ENCODE measurements at places on chromosomes 12 and 14. TPM values are rescaled to one million over a fixed set of nuclear protein-coding genes. Genes with fewer than 3 reads are reported as not detected.

Gene KRT85
- not detected for total RNA-seq

Gene OVCH1
- total RNA-seq = not detected

Gene NEUROD4
- not detected for total RNA-seq

Gene CATSPERB
- not detected for total RNA-seq

Gene GALNT6
- total RNA-seq = 24.4 TPM

Gene LRRC23
- total RNA-seq = 7.7 TPM

Gene LALBA
- total RNA-seq = not detected

Gene PLBD1
- total RNA-seq = 0.56 TPM

Gene AQP5
- total RNA-seq = not detected

Gene FAM177A1
- 27.4 TPM for total RNA-seq

Gene BCL11B
- total RNA-seq = 0.10 TPM

Gene TAS2R31
- total RNA-seq = 5.3 TPM

Gene MRPL52
- total RNA-seq = 142 TPM

- no peak for DNase-seq
These were observed 7.2 kb upstream of the P2RX4 start for GRCh38 chr12:121202407-121203355.

- DNase-seq = no peak
These were observed 170.3 kb downstream of the TTC7B start for GRCh38 chr14:90645842-90646443.

GRCh38 chr12:100258127-100258526 is 8.8 kb downstream of the DEPDC4 start:
- DNase-seq = no peak

GRCh38 chr12:71214511-71215285 is 56.9 kb upstream of the TSPAN8 start:
- no peak for DNase-seq

DNA sequence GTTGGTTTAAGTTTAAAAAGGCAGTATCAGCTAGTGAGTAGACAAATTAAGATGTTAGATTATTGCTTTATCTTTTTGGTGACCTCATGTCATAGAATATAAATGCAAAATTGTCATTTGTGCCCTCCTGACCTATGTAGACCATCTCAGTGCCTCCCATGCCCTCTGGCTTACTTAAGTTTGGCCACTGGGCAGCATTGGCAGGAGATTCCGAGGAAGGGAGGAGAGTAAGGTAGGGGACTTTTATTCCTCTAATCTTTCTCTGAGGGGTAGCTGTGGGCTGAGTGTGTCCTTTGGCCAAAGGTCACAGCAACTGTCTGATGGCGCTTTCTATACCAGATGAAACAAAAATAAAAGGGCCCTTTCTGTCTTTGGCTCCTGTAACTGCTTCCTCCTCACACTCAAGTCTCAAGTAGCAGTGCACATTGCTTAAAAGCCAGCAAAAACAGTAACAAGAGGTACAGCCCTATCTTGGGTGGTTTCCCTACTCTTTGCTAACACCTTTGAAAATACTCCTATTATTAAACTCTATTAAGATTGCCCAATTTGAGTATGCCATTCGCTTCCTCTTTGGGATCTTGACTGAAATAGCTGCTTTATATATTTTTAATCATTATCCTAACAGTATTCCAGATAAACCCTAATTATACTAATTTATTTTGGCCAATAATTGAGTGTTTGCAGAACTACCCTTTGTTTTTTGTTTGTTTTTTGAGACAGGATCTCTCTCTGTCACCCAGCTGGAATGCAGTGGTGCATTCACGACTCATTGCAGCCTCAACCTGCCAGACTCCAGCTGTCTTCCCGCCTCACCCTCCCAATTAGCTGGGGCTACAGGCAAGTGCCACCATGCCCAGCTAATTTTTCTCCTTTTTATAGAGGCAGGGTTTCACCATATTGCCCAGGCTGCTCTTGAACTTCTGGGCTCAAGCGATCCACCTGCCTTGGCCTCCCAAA is 56.5 kb upstream of the KCNH3 start:
- no peak for DNase-seq

- no peak for DNase-seq
These were observed 10.7 kb downstream of the BORCS5 start for GRCh38 chr12:12367482-12367998.

- DNase-seq = no peak
These were observed 77.6 kb upstream of the KCNH3 start for GRCh38 chr12:49461221-49461620.

GRCh38 chr12:17235996-17236395 is 630.0 kb upstream of the LMO3 start:
- DNase-seq = no peak

GRCh38 chr12:8680533-8680932 is 17.3 kb upstream of the RIMKLB start:
- no peak for DNase-seq

DNA sequence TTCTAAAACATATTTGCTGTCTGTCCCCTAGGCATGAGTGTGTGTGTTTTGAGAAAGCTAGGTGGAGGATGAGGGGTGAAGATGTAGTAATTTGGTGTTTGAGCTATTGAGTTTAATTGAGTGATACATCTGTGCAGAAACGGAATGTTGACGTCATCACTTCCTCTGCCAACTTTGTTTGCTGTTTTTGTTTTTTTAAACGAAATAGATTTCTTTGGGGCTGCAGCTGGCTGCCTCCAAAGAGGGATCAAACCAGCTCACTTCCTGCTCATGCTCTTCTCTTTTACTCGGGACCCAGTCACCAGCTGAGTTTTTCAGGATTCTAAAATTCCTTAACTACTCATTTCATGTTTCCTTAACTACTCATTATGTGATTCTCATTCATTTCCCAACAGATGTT is 19.5 kb upstream of the CRACR2A start:
- no peak for DNase-seq

DNA sequence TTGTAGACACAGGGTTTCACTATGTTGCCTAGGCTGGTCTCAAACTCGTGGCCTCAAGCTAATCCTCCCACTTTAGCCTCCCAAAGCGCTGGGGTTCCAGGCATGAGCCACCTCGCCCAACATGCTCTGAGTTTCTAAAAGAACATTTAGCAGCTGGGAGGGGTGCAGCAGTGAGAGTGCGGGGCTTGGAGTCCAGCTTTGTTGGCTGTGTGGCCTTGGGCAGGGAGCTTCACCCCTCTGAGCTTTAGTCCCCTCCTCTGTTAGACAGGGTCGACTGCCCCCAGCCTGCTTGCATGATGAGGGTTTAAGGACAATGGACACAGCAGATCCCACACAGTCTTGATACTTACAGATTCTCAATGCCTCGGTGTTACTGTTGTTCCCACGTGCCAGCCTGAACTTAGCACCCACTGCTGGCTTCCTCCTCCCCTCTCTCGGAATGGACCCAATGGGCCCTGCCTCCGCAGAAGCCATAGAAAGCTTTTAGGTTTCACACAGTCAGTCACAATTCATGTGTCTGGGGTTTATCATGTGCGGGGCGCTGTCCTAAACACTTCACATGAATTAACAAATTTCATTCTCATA is 54.6 kb downstream of the PSMA6 start:
- DNase-seq = no peak

DNA sequence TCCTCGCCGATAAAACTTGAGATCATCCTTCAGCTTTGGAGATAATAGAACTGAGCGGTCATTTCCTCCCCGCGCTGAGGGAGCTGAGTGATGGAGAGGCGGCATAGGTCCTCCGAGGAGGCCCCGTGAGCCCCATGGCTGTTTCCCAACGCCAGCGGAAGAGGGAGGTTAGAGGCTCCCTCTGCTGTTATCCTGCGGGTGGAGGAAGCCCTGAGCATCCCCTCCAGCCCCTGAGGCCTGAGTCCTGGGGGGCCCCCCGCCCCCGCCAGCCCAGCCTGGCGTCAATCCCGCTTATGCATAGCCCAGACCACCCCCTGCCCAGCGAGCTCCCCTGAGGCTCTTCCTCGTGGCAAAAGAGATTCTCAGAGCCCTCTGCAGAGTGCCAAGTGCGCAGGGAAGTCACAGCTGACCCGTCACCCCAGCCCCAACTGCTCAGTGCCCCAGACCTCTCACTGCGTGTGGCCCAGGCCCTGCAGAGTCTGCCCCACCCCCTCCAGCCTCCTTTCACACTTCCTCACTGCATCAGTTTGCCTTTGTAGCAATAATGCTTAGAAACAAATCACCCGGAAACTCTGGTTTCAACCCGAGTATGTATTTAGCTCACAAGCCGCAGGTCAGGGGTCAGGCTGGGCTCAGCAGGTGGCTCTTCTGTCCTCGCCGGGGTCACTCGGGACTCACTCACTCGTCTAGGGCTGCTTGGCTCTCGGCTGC is 44.7 kb upstream of the GALNT9 start:
- DNase-seq = no peak

GRCh38 chr12:18165889-18166288 is 75.9 kb upstream of the RERGL start:
- DNase-seq = no peak

GRCh38 chr12:5513406-5513805 is 81.5 kb downstream of the NTF3 start:
- no peak for DNase-seq

GRCh38 chr12:2114071-2114470 is 61.3 kb downstream of the CACNA1C start:
- no peak for DNase-seq

DNA sequence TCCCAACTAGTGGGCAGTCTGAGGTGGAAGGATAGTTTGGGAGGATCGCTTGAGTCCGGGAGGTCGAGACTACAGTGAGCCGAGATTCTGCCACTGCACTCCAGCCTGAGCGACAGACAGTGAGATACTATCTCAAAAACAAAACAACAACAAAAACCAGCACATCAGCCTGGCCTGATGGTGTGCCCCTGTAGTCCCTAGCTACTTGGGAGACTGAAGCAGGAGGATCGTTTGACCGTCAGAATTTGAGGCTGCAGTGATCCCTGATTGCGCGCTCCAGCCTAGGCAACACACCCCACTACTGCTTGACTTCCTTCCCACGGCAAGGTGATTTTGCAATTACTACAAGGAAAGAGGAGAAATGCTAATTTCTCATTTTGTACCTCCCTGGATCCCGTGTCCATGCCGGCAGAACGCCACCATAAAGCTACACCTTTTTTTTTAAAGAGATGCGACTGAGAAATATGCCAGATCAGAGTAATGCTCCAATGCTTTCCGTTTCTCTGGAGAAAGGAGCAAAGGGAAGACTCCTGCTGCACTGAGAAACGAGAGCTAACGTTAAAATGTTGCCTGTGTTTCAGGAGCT is 672 bp upstream of the SCFD1 start:
- DNase-seq = no peak

DNA sequence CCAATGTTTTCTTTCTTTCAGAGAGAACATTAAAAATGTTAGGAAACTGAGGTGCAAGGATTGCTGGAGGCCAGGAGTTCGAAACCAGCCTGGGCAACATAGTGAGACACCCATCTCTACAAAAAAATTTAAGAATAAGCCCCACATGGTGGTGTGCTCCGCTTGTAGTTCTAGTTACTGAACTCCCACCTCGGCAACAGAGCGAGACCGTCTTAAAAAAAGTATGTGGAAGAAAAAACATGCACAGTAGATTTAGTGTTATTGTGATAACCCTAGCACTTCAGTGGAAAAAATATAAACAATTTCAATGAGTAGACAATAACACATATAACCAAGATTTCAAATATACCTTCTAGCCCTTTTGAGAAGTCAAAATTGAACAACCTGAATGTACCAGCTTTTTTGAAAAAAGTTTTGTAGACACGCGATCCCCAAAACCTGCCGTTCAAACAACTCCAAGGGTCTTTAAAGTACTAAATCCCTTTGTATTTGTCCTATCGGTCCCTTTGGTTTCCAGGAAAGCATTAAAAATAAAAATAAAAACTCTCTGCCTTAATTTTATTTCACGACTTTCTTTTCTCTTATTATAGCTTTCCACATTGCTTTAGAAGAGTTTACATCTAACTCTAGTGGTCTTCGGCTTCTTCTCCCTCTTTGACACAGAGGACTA is 1.0 kb upstream of the ANO6 start:
- no peak for DNase-seq

DNA sequence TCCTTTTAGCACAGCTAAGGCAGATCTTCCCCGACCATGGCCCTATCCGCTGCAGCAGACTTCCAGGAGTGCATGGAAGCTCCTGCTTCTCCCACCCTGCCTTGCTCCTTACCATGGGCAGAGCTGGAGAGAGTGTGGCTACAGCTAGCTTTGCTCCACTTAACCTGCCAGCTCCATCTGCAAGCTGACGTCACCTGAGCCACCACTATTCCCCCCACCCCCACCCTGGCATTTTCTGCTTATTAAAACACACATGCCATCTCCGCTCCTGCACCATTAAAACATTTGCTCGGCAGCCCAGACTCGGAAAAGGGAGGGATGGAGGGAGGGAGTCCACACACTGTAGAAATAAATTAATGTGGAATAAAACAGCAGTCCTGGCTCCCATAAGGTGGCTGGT is 67.8 kb downstream of the TUNAR start:
- no peak for DNase-seq

GRCh38 chr12:62588916-62589315 is 122.3 kb downstream of the MON2 start:
- no peak for DNase-seq

DNA sequence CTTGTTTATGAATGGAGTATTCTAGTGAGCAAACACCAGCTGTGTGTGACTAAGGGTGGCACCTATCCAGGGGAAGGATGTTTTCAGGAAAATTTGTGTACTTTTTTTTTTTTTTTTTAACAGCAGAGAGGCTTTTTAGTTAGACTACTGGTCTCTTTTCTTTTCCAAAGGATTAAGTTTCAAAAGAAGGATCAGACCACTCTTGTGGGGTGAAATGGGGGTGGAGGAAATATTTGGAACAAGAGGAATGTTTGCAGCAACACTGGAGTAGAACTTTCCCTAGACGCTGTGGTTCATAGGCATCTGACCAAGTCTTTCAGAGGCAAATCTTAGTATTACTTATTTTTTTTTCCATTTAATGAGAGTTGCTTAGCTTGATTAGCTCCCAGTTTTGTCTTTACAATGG is 21.1 kb downstream of the NUBPL start:
- DNase-seq = no peak

- no peak for DNase-seq
These were observed 37.7 kb downstream of the DIP2B start for GRCh38 chr12:50542448-50542847.

DNA sequence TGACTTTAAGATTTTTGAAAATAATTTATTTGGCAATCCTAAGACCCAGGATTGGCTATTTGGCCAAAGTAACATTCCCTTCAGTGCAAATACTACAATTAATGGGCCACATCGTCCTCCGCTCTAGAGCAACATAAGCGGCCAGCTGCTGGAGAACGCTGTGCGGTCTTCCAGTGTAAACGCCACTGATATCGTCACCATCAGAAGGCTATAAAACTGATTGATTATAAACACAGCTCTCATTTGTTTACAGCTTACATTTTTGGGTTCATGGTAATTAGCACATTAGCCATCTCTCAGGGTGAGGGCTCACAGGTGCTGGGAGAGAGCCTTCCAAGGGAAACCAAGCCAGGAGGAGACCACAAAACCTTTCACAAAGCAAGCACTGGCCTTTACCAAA is 130.1 kb upstream of the BMP4 start:
- no peak for DNase-seq

Measured in activated B cell treated with CpG ODN at 0.5 μM for 24 hours (primary cell).